ENCODE measurements at places on chromosomes 4 and X. TPM values are rescaled to one million over a fixed set of nuclear protein-coding genes. Genes with fewer than 3 reads are reported as not detected.

The ETNPPL gene
- not detected for total RNA-seq

The GPC3 gene
- total RNA-seq = not detected

The FGG gene
- total RNA-seq = not detected

The CLDN34 gene
- 0.09 TPM for total RNA-seq

The USP17L12 gene
- total RNA-seq = not detected

The MAGEC2 gene
- not detected for total RNA-seq

The PPEF2 gene
- not detected for total RNA-seq

Data from endothelial cell of coronary artery (primary cell).